ENCODE measurements at places on chromosomes 6 and 20. TPM values are rescaled to one million over a fixed set of nuclear protein-coding genes. Genes with fewer than 3 reads are reported as not detected.

PRKN gene
- total RNA-seq = 0.10 TPM

EYA4 gene
- 11.4 TPM for total RNA-seq

ZNF318 gene
- total RNA-seq = 5.6 TPM

PTCRA gene
- total RNA-seq = not detected

IP6K3 gene
- not detected for total RNA-seq

IL17A gene
- not detected for total RNA-seq

SLC22A16 gene
- not detected for total RNA-seq

TMEM200A gene
- total RNA-seq = not detected

HBS1L gene
- total RNA-seq = 28.9 TPM

TRPC4AP gene
- total RNA-seq = 58.3 TPM

BEND6 gene
- total RNA-seq = 0.96 TPM

AIG1 gene
- total RNA-seq = 22.7 TPM

OLIG3 gene
- total RNA-seq = not detected

SAPCD1 gene
- total RNA-seq = 4.1 TPM

FOXQ1 gene
- 3.7 TPM for total RNA-seq

IPCEF1 gene
- 0.02 TPM for total RNA-seq

RAMACL gene
- 0.23 TPM for total RNA-seq

BTN1A1 gene
- total RNA-seq = not detected

RSPH3 gene
- total RNA-seq = 4.4 TPM

CBFA2T2 gene
- total RNA-seq = 4.7 TPM

SNX9 gene
- 31.1 TPM for total RNA-seq

ELOVL4 gene
- total RNA-seq = 1.5 TPM

HTR1E gene
- total RNA-seq = not detected

SNAI1 gene
- total RNA-seq = 11.6 TPM

HCK gene
- not detected for total RNA-seq

MRPS18B gene
- total RNA-seq = 72.7 TPM

STX16 gene
- 40.4 TPM for total RNA-seq

BNIP5 gene
- not detected for total RNA-seq

TNF gene
- not detected for total RNA-seq

MEA1 gene
- total RNA-seq = 95.9 TPM

EPHA7 gene
- total RNA-seq = 0.08 TPM

OR2W1 gene
- total RNA-seq = not detected

THBS2 gene
- not detected for total RNA-seq

XKR7 gene
- not detected for total RNA-seq

IL20RA gene
- total RNA-seq = not detected

SLC17A3 gene
- 1.4 TPM for total RNA-seq

TRERF1 gene
- total RNA-seq = 8.0 TPM

TUBB1 gene
- not detected for total RNA-seq

WFDC5 gene
- not detected for total RNA-seq

MYT1 gene
- total RNA-seq = 0.05 TPM

Measured in A549 treated with CpdA at 1 μM for 4 hours (cell line).